Activated naive CD4-positive, alpha-beta T cell (primary cell): ENCODE measurements at places on chromosomes 11 and 22.
A peak's percentile ranks its signal among the peaks of the same experiment; 100 is the strongest.

GRCh38 chr11:65329478-65329877 lies 4.2 kb upstream of the DPF2 start:
- DNase-seq, result no peak

- DNase-seq, result no peak
Observed at GRCh38 chr11:41578421-41579051, 119.1 kb upstream of the LRRC4C start.

- no peak for DNase-seq
Observed at GRCh38 chr11:77093987-77094840, 8.4 kb upstream of the OMP start.

DNA sequence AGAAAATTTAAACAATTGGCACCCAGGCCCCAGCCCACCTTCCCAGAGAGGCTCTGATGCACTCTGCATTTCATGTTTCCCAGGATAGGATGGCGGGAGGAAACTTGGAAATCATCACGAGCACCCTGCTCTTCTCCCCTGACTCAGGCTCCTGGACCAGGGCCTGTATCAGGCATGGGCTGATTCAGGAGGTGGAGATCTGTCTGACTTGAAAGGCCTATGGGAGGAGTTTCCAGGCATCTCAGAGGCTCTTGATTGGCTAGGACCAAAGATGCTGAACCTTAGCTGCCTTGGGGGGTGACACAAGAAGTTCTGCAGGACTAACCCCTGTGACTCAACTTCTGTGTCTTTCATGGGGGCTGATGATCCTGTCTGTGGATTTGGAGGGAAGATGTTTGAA lies 106.2 kb downstream of the PKNOX2 start:
- DNase-seq, result no peak

DNA sequence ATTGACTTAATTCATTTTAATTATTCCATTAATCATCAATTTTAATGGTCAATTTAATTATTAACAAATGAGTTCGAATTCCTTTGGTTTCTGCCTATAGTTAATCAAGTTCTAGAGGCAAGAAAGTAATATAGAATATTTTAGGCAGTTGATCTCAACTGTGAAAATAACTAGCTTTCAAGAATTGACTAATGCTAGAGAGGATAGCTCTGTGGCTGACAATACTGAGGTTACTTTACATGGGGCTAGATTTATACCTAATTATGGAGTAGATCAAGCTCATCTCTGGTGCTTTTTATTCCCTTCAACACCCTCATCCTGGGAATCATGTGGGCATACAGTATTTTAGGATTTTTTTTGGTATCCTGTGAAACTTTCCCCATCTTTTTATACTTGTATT lies 259.4 kb downstream of the GRM5 start:
- no peak for DNase-seq

- no peak for DNase-seq
Observed at GRCh38 chr11:3825473-3826154, 15.1 kb downstream of the RHOG start.

DNA sequence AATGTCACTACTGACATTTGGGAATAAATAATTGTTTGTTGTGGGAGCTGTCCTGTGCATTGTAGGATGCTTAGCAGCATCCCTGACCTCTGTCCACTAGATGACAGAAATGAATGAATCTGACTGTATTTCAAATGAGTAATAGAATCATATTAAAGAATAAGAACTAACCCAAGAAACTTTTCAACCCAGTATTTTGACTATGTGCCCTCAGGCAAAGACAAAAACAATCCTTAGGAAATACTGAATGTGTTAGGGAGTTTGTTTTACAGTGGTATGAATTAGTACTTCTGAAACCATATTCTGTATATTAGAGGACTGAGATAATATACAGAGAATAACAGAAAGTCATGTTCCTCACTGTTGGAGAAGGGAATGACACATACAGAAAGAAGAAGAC lies 320.9 kb upstream of the PITPNB start:
- no peak for DNase-seq

- no peak for DNase-seq
Observed at GRCh38 chr11:12246147-12246546, 131.2 kb upstream of the PARVA start.

DNA sequence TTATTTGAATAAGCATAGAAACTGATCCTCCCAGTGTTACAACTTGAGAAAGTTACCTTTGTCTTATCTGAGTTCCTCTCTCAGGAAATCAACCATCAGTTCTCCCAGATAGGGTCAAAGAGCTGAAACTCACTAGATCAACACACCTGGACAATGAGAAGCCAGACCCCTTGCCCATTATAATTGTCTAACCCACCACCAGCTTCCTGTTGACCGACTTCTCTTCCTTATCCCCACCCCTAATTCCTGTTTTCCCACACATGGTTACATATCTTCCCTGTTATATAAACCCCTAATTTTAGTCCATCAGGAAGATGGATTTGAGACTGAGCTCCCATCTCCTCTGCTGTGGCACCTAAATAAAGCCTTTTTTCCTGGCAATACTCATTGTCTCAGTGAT lies 6.9 kb downstream of the SLC5A4 start:
- no peak for DNase-seq

GRCh38 chr11:62922653-62923431 lies 1.7 kb upstream of the CHRM1 start:
- DNase-seq, result peak; percentile 6

DNA sequence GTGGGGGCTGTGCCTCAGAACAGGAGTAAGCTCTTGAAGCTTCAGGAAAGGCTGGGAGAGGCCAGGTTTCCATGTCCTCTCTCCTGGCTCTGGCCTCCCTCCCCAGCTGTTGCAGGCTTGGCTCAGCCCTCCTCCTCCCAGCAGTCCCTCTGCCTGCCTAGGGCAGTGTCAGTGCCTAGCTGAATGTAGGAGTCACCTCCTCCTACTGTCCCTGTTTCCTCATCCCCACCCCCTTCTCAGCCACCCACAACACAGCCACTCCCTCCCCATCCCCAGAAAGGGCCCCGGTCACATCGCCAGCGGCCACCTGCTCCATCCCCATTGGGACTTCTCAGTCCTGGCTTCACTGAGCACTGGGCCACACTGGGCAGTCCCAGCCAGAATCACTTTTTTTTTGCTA lies 2.9 kb upstream of the FBLN1 start:
- no peak for DNase-seq

DNA sequence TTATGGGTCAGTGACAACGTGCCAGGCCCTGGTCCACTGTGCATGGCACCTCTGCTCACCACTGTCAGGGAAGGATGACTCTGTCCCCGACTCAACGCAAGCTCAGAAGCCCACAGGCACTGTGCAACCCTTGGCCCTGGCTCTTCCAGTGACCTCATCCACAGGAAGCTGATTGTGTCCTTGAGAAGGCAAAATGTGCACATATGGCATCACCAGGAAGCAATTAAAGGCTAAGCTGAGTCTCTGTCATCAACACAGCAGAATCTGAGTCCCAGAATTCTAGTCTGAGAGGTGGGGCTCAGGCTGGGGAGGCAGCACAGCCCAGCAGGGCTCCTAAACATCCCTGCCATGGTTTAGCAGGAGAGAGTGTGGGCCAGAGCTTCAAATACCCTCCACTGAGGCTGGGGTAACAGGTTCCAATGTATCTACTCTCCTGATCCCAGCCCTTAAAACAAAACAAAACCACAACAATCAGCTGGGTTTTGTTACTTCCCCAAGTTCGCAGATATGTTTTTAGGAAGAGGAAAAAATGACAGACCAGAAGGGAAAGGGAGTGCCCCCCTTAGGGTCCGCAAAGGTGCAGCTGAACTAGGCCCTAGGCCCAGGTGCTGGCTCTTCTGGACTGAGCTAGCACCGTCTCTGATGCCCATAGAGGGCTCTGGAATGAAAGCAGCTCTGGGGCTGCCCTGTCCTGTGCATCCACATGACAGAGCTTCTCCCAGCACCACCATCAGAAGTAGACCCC lies 33.5 kb upstream of the GNAZ start:
- DNase-seq, result no peak

DNA sequence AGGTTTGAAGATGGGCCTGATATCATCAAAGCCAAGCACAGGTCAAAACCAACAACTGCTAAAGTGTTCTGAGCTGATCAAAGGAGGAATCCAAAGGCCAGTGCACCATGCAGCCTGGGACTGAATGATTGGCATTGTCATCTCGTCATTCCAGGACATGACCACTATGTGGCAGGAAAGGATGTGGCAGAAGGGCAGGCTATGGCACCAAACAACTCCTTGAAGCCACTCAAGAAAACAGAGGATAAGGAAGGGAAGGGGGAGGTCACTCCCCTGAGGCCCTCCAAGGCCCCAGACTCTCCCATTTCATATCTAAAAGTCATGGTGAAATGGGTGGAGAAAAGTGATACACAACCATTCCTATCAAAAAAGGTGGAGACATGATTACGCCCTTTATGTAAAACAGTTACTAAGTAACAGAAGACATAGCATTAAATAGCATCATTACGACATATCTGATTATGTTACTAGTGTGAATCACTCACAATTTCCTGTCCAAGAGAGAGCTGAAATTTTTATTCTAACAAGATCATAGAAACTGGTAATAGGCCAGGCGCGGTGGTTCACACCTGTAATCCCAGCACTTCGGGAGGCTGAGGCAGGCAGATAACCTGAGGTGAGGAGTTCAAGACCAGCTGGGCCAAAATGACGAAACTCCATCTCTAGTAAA lies 49.3 kb downstream of the AHNAK start:
- DNase-seq, result no peak
